GM23338 (cell line): ENCODE measurements at places on chromosomes 7 and 10. TPM values are rescaled to one million over a fixed set of nuclear protein-coding genes. Genes with fewer than 3 reads are reported as not detected.

PRKCQ gene
- 27.5 and 28.5 TPM in 2 replicates for total RNA-seq

ENTPD7 gene
- 11.8 and 12.6 TPM in 2 replicates for total RNA-seq

NODAL gene
- 28.4 and 29.9 TPM in 2 replicates for total RNA-seq

CLEC5A gene
- not detected in 2 replicates for total RNA-seq

CC2D2B gene
- total RNA-seq = 0.24 TPM in 1 of 2 replicates, not detected in the other

STOX1 gene
- total RNA-seq = 2.2 and 2.7 TPM in 2 replicates

TRIM4 gene
- total RNA-seq = 9.1 and 13.7 TPM in 2 replicates

DRGX gene
- total RNA-seq = not detected in 2 replicates

STAG3 gene
- total RNA-seq = 3.4 and 4.6 TPM in 2 replicates

ANKRD30A gene
- total RNA-seq = not detected in 2 replicates

NPFFR1 gene
- 0.03 and 0.08 TPM in 2 replicates for total RNA-seq

NEUROD6 gene
- total RNA-seq = not detected in 2 replicates

PLEKHA8 gene
- 36.9 and 44.9 TPM in 2 replicates for total RNA-seq

LAMB4 gene
- total RNA-seq = not detected in 2 replicates

MLXIPL gene
- total RNA-seq = 8.6 and 25.7 TPM in 2 replicates

SLC26A5 gene
- total RNA-seq = 0.49 and 0.58 TPM in 2 replicates

C10orf67 gene
- not detected in 2 replicates for total RNA-seq

ZP3 gene
- total RNA-seq = 4.3 and 5.1 TPM in 2 replicates

OR2A1 gene
- total RNA-seq = 0.10 TPM in 1 of 2 replicates, not detected in the other

GPR15LG gene
- not detected in 2 replicates for total RNA-seq
